GM12878 (cell line): ENCODE measurements at places on chromosomes 4 and X.
A peak's percentile ranks its signal among the peaks of the same experiment; 100 is the strongest.

GRCh38 chrX:149937871-149938426 lies 342 bp downstream of the EOLA2 start:
- H3K4me1 ChIP-seq: no peaks in the 10 kb centered on the region
- H3K27ac ChIP-seq: peak overlapping the region; percentile 69
- DNase-seq: no peak
- H3K36me3 ChIP-seq: no peaks in the 10 kb centered on the region
- H3K27me3 ChIP-seq: no peaks in the 10 kb centered on the region

DNA sequence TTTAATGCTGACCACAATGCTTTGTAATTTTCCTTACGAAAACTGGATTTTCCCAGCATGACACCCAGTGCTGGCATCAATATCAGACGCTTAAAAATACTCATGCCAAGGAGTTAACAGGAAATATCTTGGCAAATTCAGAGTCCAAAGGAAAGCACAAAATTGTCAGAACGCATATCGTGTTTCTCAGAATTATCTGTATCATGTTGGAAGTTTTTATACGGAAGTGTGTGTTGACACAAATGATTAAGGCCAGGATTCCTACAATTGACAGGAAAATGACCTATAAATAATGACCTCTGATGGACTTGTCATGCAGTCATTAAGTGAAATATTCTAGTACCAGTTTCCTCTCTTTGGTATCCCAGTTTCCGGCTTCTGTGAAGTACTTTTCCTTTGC lies 132.1 kb upstream of the TLL1 start:
- no peak overlapping the region for H3K4me3 ChIP-seq
- no peaks in the 10 kb centered on the region for H3K27me3 ChIP-seq
- no peaks in the 10 kb centered on the region for H3K4me1 ChIP-seq

DNA sequence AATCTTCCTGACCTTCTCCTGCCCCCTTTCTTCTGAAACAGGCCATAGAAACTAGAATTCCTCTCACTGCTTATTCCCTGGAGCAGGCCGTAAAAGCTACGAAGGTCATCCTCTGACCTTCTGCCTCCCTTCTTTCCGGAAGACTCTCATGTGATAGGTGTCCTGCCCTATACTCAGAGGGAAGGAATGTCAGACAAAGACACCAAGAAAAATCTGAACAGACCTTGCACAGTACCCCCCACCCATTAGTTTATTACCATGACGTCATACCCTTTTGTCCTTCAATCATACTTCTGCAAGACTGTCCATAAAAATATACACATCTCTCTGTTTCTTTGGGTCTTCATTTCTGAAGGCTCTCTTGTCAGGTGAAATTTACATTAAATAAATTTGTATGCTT lies 1523.9 kb downstream of the RPA4 start:
- H3K4me3 ChIP-seq: no peak overlapping the region
- H3K27ac ChIP-seq: no peak overlapping the region
- H3K27me3 ChIP-seq: no peaks in the 10 kb centered on the region
- no peak for DNase-seq
- H3K4me1 ChIP-seq: no peaks in the 10 kb centered on the region

DNA sequence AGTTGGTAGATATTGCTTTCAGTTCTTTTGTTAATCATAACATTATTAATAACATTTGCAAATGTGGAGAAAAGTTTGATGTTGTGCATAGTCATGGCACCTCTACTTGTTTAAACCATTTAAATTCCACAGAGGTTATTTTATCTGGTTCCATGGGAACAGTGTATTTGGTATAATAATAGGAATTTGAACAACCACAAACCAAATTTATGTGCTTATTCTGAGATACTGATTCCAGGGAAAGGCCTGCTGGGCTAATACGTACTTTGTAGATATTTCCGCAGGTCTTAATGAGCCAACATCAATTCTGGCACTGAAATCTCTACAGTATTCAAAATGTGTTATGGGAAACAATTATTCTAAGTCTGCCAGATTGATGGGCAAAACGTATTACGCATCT lies 319.0 kb downstream of the DKK2 start:
- H3K27ac ChIP-seq: no peak overlapping the region
- no peak overlapping the region for H3K4me3 ChIP-seq
- H3K36me3 ChIP-seq: no peaks in the 10 kb centered on the region
- DNase-seq: no peak
- H3K27me3 ChIP-seq: no peaks in the 10 kb centered on the region
- H3K4me1 ChIP-seq: no peaks in the 10 kb centered on the region

DNA sequence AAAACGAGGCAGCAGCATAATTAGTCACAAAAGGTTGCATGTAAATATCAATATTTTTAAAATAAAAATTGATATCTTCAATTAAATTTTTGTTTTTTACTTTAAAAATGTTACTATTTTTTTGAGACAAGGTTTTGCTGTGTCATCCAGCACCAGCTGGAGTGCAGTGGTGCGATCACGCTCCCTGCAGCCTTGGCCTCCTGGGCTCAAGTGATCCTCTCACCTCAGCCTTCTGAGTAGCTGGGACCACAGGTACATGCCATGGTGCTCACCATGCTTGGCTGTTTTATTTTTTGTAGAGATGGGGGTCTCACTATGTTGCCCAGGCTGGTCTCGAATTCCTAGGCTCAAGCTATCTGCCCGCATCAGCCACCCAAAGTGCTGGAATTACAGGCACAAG lies 96.8 kb upstream of the FRAS1 start:
- no peaks in the 10 kb centered on the region for H3K36me3 ChIP-seq
- H3K27me3 ChIP-seq: no peaks in the 10 kb centered on the region
- no peaks in the 10 kb centered on the region for H3K4me1 ChIP-seq
- no peak overlapping the region for H3K4me3 ChIP-seq

DNA sequence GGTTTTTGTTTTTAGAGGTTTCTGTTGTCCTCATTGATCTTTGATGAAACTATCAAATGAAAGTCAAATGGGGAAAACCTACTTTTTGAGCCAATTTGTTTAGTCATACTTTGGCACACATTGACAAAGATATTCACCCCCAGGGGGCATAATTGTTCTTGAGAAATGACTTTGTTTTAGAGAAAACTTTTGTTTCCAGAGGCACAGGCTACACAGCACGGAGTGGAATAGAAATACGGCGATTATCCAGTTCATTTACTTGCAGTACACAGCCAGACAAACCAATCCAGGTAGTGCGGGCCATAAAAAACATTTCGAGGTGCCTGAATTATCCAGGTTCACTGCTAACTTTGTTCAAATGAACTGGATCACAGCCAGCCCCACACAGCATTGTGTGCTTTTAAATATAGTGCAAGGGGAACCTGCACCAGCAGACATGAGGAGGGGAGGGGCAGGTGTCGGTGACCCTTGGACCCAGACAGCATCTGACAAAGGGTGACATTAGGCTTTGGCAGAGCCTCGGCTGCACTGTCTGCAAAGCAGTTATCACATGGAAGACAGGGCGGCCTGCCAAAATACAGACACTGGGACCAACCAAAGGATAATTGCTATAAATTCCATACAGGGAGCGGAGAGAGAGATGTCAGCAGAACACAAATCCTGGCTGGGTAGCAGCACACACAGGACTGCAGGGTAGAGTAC lies 179.6 kb upstream of the NOCT start:
- no peak for DNase-seq
- no peak overlapping the region for H3K27ac ChIP-seq
- no peak overlapping the region for H3K4me3 ChIP-seq
- H3K36me3 ChIP-seq: no peaks in the 10 kb centered on the region
- no peaks in the 10 kb centered on the region for H3K4me1 ChIP-seq
- no peaks in the 10 kb centered on the region for H3K27me3 ChIP-seq

DNA sequence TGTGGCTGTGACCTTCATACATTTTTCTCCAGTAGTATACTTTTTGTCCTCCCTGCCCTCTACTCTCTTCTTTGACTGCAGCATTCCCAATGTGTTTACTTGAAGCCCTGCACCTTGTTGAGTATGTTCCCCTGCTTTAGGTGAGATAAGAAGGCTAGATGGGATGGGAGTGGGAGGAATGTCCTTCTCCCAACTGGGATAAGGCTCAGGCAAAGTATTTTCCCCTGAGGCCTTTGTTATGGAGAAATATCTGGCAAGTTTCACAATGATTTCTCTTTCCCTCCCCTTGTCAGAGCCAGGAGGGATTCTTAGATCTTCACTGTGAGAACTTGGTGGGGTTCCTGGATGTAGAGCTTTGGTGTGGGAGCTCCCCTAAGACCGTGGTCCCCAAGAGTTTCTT lies 131.8 kb downstream of the CLCN5 start:
- H3K4me1 ChIP-seq: no peaks in the 10 kb centered on the region
- no peaks in the 10 kb centered on the region for H3K27me3 ChIP-seq
- H3K36me3 ChIP-seq: no peaks in the 10 kb centered on the region
- no peak overlapping the region for H3K4me3 ChIP-seq
- no peak for DNase-seq

DNA sequence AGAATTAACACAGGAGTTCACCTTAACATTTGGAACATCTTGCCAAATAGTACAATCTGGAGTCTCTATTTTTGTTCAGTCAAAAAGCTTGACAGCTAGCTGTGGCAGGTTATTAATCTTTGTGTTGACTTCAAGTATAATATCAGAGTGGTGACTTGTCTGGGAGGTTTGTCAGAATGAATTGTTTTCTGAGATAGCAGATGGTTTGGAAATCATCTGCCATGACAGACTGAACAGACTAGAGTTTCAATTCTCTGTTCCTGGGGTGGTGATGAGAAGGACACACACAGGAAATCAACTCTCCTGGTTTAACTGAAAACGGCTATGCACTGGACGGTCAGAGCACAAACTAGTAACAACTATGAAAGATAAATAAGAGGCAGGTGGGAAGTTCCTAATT lies 203.3 kb upstream of the EMCN start:
- no peak for DNase-seq
- H3K4me1 ChIP-seq: no peaks in the 10 kb centered on the region
- no peak overlapping the region for H3K27ac ChIP-seq
- no peaks in the 10 kb centered on the region for H3K36me3 ChIP-seq

DNA sequence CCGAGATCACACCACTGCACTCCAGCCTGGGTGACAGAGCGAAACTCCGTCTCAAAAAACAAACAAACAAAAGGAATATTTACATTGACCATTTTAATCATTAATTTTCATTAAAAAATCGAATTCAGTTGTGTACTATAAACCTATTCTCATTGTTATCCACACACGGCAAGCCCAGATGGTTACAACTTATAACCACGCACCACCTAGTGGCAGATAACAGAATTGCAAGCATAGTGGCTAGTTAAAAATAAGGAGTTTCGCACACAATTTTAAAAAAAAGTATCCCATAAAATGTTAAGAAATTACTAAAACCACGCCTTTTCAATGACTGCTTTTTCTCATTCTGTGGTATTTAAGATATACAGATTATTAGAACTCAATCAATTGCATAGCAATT lies 25.4 kb downstream of the MBNL3 start:
- no peaks in the 10 kb centered on the region for H3K27me3 ChIP-seq
- H3K27ac ChIP-seq: no peak overlapping the region
- no peaks in the 10 kb centered on the region for H3K36me3 ChIP-seq
- no peaks in the 10 kb centered on the region for H3K4me1 ChIP-seq
- H3K4me3 ChIP-seq: no peak overlapping the region
